ENCODE measurements at places on chromosomes 13 and 19.

GRCh38 chr13:30884543-30884942, 21.5 kb upstream of the MEDAG start:
- DNase-seq, result no peak

- DNase-seq, result no peak
Measured at GRCh38 chr13:27004326-27004725, 167.3 kb downstream of the USP12 start.

DNA sequence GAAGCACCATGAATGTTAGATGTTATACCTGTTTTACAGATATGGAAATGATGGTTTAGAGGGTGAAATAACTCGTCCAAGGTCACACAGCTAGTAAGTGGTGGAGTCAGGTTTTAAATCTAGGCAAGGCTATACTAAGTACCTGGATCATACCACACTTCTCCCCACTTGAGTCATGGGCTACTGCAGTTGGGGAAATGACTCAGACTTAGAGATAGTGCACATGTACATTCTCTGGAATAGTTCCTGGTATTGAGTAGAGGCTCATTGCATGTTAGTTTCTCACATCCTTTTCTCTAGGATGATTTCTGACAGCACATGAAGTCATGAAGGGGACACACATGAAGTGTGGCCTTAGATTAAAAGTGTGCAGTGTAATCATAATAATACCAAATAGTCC, 76.2 kb upstream of the TNFSF11 start:
- no peak for DNase-seq

DNA sequence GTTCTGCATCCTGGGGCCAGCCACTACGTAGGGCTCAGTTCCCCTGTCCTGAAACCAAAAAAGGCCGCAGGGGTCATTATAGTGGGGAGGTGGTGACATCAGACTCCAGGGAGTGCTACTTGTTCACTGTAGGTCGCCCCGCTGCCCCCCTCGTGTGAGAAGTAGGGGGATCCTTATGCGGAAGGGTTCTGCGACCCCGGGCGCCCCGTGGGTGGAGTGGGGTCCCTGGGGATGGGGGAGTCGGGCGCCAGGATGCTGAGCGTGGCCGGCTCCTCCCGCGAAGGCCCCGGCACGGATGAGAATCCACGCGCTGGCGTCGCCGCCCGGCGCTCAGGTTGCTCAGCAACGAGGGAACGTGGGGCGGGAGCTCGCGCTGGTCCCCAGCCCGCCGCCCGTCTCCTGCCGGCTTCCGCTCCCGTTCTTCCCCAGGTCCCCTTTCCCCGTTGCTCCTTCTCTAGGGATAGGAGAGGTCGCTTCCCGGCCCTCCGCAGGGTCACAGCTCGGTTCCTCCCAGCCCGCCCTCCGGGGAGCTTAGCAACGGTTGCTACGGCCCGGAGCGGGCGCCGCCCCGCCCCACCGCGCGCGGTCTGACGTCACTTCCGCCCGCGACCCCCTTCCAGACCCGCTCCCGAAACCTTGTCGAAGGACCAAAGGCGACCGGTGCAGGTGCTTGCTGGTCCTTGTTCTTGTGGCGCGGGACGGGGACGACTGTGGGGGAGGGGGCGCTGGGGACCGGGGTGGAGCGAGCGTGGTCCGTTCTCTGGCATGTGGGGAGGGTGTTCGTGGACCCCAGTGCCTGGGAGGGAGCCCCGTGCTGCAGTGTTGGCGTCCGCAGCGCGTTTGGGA, at the start of gene NAT14:
Gene NAT14, plus strand, starts transcription at position 596 of the 846 bp plus-strand sequence. CDS start 521 bp downstream, outside the sequence.
- DNase-seq, result peak; percentile 75

DNA sequence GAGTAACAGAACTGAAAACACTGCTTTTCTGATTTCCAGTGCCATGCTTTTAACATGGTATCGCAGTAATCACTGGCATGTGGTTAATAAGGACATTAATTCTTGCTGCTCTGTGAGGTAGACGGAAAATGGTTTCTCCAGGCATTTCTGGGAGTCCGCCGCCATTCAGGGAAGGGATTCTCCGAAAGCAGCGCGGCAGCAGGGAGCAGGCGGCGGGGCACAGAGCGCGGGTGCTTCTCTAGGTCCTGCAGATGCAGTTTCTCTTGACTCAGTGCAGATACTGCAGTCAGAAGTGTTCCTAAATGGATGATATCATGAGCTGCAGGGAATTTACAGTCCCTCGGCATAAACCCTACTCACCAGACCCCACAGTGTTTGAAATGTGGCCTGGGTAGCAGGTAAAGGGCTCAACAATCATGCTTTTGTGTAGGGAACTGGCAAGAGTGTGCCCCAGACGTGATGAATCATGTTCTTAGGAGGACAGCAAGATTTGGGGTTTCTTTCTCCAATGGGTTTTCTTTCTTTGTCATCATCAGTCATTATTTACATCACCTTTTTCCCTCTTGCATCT, 338.6 kb upstream of the ARGLU1 start:
- DNase-seq, result no peak

GRCh38 chr19:52170304-52170703, 1.1 kb downstream of the ZNF836 start:
- no peak for DNase-seq

GRCh38 chr13:109595471-109595870, 190.9 kb downstream of the IRS2 start:
- DNase-seq, result no peak

DNA sequence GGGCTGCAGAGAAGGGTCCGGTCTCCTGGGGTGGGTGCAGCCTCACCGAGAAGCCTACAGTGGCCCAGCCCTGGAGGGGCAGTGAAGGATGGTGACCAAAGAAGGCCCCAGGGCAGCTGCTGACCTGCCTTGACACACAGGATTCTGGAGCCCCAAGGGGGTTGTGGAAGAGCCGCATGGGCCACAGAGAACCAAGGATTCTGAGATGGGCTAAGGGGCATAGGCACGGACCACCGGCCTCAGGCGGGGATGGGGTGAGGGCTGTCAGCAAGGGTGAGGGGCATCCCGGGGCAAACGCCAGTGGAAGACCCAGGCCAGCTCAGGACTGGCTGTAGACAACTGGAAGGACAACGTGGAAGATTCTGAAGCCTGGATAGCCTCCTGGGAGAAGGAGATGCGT, 151.6 kb downstream of the TEX29 start:
- DNase-seq, result no peak

DNA sequence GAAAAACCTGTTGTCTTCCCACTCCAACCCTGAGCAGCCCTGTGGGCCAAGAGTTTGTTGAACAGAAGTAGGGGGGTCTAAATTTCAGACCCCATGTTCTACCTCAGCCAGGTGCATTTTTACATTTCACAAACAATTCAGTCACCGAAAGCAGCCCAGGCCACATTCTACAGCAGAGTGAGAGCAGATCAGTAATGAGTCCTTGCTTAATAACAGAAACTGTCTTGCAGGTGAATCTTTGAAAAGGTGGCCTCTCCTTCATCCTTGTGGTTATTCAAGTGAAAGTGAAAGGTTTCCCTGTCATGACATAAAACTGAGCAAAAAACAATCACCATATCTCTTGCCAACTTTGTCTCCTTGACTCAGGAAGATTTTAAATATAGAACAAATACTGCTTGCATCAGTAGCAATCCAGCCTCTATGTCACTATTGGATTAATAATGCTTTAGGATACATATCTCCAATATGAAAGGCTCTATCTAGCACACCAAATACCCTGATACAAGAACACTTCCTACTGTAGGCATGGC, 670.2 kb downstream of the DIAPH3 start:
- DNase-seq, result no peak

- DNase-seq, result no peak
Measured at GRCh38 chr19:7333198-7334118, 15.3 kb upstream of the ARHGEF18 start.

Measured in RWPE2 (cell line).